ENCODE measurements at places on chromosomes 3 and 15. TPM values are rescaled to one million over a fixed set of nuclear protein-coding genes. Genes with fewer than 3 reads are reported as not detected.
A peak's percentile ranks its signal among the peaks of the same experiment; 100 is the strongest.

The SOX14 gene
- total RNA-seq = not detected

- DNase-seq = peak; percentile 65
Observed at GRCh38 chr3:52498137-52499054, 3.3 kb downstream of the STAB1 start.

- no peak for DNase-seq
Observed at GRCh38 chr3:155026999-155027591, 53.0 kb upstream of the MME start.

The CFAP91 gene
- 58.4 TPM for total RNA-seq

DNA sequence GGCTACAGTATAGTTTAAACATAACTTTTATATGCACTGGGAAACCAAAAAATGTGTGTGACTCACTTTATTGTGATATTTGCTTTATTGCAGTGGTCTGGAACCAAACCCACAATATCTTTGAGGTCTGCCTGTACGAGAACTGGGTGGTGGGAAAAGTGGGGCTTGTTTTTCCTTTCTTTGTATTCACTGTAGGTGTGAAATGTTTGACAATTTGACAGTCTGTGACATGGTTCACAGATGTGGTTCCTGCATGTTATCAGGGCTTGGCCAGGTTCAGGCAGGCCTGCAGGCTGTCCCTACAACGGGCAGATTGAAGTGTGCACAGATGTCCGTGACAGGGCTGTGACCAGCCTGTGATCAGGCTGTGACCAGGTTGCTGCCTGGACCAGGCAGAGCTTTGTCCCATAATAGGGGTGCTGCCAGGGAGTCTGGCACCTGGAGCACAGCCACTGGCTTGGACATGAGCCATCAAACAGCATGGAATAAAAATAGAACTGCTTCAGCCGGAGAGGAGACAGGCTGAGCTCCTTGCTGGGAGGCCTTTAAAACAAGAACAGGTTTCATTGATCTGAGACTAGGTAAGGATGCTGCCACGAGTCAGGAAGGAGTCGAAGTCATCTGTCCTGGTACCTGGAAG, 61.0 kb downstream of the KLF13 start:
- DNase-seq = no peak
